Fibroblast of skin of right biceps (primary cell): ENCODE measurements at places on chromosomes 6 and 20.

- DNase-seq = no peak
These were observed 119.7 kb downstream of the SH3BGRL2 start for GRCh38 chr6:79750806-79751205.

DNA sequence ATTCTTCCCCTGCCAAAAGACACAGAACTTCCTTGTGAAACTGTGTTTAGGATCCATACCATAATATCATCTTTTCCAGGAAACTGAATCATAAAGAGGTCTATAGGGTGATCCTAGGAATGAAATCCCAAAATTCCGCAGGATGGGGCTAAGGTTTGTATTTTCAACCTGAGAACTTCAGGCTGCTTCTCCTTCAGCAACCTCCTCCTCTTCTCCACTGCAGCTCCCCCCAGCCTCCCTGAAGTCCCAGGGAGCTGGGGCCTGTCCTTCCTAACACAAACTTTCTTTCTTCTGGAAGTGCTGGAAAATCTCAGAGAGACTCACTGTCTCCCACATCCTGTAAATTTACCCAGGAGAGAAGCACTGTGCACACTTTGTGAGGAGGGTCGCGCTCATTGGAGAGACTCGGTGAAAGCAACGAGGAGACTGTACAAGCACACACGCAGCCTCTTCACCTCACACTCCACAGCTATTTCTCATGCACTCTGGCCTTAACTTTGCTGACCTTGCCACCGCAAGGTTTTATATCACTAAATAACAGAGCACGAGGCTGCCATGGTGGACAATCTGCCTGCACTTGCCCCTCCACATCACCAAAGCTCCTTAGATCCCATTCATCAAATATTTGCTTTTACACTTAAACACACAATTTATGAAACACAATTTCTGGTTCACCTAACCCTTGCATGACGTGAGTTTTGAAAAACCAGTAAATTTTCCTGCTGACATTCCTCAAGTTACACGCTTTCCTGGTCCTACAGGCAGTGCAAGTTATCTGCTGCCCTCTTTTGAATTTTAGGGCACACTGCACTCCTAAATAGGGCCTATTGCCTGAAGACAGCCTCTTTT, 14.3 kb downstream of the ID4 start:
- peak; percentile 84 for DNase-seq

GRCh38 chr6:148044261-148044751, 298.3 kb upstream of the SASH1 start:
- DNase-seq = peak; percentile 78

GRCh38 chr6:165321555-165322145, 12.2 kb upstream of the C6orf118 start:
- DNase-seq = no peak

- peak; percentile 41 for DNase-seq
These were observed 367 bp upstream of the PCIF1 start for GRCh38 chr20:45934046-45934585.

GRCh38 chr6:44730771-44731391, 343.4 kb downstream of the CDC5L start:
- DNase-seq = peak; percentile 35

- no peak for DNase-seq
These were observed 700 bp upstream of the LAMA5 start for GRCh38 chr20:62367633-62368391.

GRCh38 chr20:3691897-3692296, 10.1 kb upstream of the ADAM33 start:
- DNase-seq = no peak

DNA sequence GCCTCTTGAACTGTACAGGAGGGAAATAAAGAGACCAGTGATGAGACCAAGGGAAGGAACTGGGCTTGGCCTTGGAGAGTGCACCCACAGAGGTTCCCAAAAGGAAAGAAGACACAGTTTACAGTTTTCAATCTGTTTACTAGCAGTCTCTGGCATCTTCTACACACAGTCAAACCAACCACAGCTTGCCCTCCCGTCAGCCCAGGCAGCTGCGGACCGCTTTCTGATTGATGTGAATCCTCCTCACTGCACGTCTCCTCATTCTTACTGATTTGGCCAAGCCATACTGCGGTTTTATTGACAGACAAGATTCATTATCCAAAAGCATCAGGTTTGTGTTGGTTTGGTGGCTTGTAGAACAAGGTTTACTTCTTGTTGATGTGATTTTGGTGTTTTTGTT, 104.5 kb upstream of the ASF1A start:
- DNase-seq = no peak

- DNase-seq = peak; percentile 92
These were observed at the start of gene GABBR1 for GRCh38 chr6:29632789-29633533. TSS of gene GABBR1 (minus strand) at chr6:29633183. CDS start at chr6:29632385, 798 bp downstream.

DNA sequence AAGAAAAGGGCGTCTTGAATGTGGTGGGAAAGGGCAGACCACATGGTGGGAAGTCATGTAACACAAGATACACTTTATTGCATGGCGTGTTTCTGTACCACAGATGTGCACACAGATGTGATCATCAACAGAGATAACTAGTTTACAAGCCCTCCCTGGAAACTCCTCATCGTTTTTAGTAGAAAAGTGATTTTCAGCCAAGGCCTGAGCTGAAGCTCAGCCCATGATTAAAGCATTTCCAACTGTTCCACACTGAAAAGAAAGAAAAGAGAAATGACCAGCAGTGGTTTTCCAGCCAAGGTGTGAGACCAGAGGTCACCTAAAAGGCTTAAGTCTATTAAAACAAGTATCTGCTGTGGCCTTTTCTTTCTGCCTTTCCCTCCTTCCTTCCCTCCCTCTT, 463.9 kb upstream of the JAG1 start:
- DNase-seq = no peak

DNA sequence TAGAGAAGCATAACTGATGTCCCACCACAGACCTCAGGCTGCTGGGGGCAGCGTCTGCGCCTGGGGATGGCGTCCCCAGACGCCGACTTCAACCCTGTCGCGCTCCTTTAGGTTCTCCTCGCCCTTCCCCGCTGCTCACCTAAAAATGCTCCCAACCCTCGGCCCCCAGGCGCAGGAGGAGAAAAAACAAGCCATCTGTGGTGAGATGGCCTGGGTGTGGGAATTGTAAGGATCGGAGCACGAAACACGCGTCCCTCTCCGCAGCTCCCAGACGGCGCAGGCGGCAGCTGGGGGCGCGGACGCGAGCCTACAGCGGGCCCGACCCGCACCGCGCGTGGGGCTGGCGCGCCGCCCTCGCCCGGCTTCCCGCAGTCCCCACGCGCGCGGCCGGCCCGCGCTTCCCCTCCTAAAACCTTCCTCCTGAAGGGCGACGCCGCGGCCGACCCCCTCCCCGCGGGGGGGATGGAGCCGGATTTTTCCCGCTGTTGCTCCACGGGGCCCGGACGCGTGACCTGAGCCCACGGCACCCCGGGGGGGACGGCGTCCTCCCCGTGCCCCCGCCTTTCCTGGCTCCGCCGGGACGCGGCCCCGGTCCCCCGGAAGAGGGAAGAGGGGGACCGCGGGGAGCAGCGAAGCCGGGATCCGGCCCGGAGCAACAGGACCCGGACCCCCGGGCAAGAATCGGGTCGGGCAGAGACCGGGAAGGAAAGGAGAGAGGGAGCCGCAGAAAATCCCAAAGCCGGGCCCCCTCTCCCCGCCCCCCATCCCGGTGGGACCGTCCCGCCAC, 611 bp downstream of the EPB41L2 start:
- DNase-seq = no peak

- no peak for DNase-seq
These were observed 83.8 kb downstream of the KIZ start for GRCh38 chr20:21209668-21210067.

GRCh38 chr6:138371720-138372119, 6.0 kb upstream of the SMIM28 start:
- peak; percentile 11 for DNase-seq

- peak; percentile 38 for DNase-seq
These were observed 44.7 kb upstream of the ADIG start for GRCh38 chr20:38536310-38536709.

GRCh38 chr6:148578837-148579565, 167.8 kb upstream of the UST start:
- no peak for DNase-seq

- peak; percentile 95 for DNase-seq
These were observed 79.2 kb upstream of the BACH2 start for GRCh38 chr6:90375681-90376439.

- DNase-seq = peak; percentile 11
These were observed 189.7 kb upstream of the NOX3 start for GRCh38 chr6:155645325-155645724.

DNA sequence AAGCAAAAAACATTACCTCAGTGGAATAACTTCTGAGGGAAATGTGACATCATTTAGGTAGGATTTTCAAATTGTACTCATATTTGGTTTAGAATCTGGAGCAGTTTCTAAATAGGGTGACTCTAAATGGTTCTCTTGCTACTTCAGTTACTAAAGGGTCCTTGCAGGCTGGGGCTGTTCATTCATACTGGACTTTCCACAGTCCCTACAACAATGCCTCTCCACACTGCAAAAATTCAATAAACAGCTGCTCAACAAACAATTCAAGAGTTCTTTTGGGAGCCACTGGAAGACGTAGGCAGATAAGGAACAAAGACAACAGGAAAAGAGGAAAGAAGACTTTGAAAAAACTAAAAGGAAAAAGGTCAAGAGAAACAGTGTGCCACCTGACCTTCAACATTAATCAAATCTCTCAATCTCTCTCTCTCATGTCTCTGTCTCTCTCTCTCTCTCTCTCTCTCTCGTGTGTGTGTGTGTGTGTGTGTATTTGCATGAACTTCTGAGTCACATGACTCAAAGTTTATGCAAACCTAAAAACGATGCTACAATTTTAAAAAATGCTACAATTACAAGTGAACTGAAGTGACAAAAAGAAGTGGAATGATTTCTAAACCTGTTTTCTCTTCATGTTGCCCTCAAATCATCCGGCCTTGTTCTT, 14.5 kb downstream of the NOL7 start:
- no peak for DNase-seq

- DNase-seq = no peak
These were observed 206.6 kb downstream of the TASP1 start for GRCh38 chr20:13432126-13432525.

DNA sequence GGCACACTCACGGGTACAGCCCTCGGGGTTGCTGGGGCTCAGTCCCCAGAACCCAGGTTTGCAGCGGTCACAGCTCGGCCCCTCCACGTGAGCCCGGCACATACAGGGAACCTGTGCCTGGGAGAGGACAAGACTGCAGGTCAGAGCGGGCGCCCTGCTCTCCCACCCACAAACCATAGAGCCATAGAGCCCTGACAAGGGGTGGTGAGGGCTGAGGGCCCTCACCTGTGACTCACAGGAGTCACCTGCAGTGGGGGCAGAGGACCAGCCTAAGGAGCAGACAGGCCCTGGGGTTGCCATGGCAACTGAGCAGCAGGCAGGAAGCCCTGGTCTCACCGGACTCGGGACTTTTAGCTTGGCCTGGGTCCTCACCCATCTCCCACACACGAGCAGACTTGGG, 30.8 kb downstream of the LAMA5 start:
- DNase-seq = no peak

- DNase-seq = no peak
These were observed 146.2 kb downstream of the KHDC1L start for GRCh38 chr6:73078908-73079610.

- peak; percentile 92 for DNase-seq
These were observed 133.5 kb downstream of the SCML4 start for GRCh38 chr6:107690643-107691061.

GRCh38 chr6:168583821-168584220, 142.8 kb downstream of the SMOC2 start:
- DNase-seq = no peak

GRCh38 chr6:28807682-28808280, 116.0 kb downstream of the TRIM27 start:
- peak; percentile 76 for DNase-seq

GRCh38 chr6:132209351-132209750, 191.9 kb downstream of the MOXD1 start:
- DNase-seq = no peak

- DNase-seq = peak; percentile 77
These were observed 104.9 kb downstream of the RPS12 start for GRCh38 chr6:132919045-132919860.

GRCh38 chr6:37699138-37699766, 1.6 kb upstream of the MDGA1 start:
- DNase-seq = no peak

DNA sequence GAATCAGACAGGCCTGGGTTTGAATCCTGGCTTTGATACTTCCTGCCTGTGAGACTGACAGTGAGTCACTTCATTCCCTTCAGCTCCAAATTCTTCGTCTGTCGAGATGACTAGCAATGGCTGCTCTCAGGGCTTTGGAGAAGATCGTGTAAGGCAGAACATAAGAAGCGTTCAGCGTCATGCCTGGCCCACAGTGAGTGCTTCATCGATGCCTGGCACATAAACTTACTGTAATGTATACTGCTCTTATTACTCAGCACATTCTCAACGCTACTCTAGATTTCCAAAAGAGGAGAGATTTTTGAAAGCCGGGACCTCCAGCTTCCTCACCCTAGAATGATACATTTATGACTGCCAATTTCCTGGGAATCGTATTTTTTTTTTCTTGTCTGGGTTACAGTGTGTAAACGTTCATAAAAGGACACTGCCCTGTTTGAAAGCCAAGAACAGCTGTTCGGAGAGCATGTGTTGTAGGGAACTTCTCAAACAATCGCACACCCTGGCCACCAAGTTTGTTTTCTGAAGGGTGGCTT, 16.2 kb upstream of the BCAS1 start:
- peak; percentile 72 for DNase-seq

DNA sequence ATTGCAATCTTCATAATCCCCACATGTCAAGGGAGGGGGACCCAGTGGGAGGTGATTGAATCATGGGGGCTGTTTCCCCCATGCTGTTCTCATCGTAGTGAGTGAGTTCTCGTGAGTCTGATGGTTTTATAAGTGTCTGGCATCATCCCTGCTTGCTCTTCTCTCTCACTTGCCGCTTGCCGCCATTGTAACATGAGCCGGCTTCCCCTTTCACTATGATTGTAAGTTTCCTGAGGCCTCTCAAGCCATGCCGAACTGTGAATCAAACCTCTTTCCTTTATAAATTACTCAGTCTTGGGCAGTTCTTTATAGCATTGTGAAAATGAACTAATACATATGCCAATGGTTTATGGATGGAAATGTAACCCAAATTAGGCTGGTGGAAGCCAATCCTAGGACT, 109.4 kb upstream of the AKAP12 start:
- no peak for DNase-seq

- no peak for DNase-seq
These were observed 4.4 kb downstream of the FIG4 start for GRCh38 chr6:109695468-109695867.

DNA sequence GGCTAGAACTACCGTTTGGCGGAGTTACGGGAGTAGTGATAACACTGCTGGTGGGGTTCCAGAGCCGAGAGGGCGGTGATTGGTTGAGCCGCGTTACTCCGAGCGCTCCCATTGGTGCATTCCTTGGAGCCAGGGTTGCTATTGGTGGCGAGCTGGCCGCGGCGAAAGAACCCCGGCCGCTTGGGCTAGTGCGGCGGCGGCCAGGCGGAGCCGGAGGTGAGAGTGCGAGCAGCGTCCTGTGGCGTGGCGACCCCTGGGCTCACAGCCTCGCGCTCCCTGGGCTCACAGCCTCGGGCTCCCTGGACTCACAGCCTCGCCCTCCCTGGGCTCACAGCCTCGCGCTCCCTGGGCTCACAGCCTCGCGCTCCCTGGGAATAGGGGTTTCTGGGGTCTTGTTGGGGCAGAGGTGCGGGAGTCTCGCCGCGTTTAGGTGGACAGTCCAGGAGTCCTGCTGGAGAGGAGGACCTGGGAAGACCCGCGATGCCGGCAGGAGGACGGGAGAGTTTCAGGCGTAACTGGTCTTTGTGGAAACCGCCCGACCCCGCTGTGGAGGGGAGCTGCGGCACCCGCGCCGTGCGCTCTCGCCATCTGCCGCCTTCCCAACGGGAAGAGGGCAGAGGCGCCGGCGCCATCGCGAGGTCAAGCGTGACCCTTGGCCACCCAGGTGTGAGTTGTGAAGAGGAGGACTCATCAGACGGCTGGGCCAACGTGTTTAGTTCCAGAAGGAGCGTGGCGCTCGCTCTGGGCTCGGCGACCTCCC, 12.2 kb downstream of the PRDM13 start:
- no peak for DNase-seq
